ENCODE measurements at places on chromosomes 4 and X. TPM values are rescaled to one million over a fixed set of nuclear protein-coding genes. Genes with fewer than 3 reads are reported as not detected.

Gene KLB
- 1.0 TPM for total RNA-seq

Gene EGFL6
- total RNA-seq, result 36.0 TPM

Gene F8A1
- total RNA-seq, result 2.6 TPM

Gene BTK
- total RNA-seq, result 2.1 TPM

Gene TMEM31
- not detected for total RNA-seq

Gene TGIF2LX
- total RNA-seq, result not detected

Gene KIAA1210
- total RNA-seq, result not detected

Gene CD38
- 1.0 TPM for total RNA-seq

Gene MTMR8
- total RNA-seq, result 2.6 TPM

Gene HDAC6
- 79.3 TPM for total RNA-seq

Gene GRIA3
- 5.2 TPM for total RNA-seq

Gene PLAC8
- 11.0 TPM for total RNA-seq

Gene CXCL13
- 1.0 TPM for total RNA-seq

Gene VSIG4
- 37.1 TPM for total RNA-seq

Gene CCDC110
- 0.52 TPM for total RNA-seq

Gene THOC2
- 49.1 TPM for total RNA-seq

Gene IQCM
- not detected for total RNA-seq

Gene CACNA1F
- total RNA-seq, result not detected

Gene PLXNB3
- 1.0 TPM for total RNA-seq

Gene LRIT3
- under 0.01 TPM for total RNA-seq

Gene LAS1L
- 14.1 TPM for total RNA-seq
